ENCODE measurements at places on chromosomes 2 and 18.

- no peak for DNase-seq
Observed at GRCh38 chr2:65293376-65293775, 65.7 kb downstream of the ACTR2 start.

GRCh38 chr2:84938194-84938879, 32.6 kb upstream of the KCMF1 start:
- no peak for DNase-seq

DNA sequence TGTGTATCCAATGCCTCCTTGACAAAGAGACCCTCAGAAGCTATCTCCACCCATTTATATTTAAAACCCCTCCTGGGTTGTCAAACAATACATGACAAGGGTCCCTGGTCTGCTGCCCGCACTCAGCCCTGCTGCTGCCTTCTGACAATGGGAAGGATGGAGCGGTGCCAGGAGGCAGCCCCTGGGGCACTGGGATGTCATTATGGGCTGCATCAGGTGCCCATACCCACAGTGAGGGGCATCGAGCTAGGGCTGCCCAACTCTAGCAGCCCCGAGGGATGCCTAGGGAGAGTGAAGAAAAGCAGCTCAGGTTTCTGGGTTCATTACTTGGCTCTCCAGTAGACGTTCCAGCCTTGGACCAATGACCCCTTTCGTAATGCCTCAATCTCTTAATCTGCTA, 301.7 kb downstream of the ALK start:
- DNase-seq: no peak

DNA sequence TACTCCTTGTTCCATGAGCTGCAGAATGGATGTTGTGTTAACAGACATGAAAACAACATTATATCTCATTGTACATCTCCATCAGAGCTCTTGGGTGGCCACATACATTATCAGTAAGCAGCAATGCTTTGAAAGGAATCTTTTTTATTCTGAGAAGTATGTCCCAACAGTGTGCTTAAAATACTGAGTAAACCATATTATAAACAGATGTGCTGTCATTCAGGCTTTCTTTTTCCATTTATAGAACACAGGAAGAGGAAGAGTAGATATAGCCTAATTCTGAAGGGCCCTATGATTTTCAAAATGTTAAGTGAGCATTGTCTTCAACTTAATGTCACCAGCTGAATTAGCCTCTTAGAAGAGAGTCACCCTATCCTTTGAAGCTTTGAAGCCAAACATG, 44.3 kb upstream of the CABYR start:
- DNase-seq: no peak

DNA sequence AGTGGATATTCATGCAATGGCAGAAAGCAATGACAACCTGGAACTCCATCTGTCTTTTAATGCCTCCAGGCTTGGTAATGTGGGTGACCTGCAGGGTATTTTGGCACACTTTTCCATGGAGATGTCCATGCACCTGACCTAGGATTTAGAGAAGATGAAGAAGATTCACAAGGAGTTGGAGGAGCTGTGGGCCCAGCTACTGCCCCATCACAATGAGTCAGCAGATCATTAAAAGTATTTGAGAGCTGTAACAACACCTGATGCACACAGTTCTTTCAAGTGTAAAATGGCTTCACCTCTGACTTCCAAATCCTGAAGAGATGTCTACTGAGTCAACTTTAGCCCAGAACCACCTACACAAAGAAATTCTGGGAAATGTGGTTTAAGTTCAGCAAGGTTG, 22.1 kb upstream of the OSR1 start:
- DNase-seq: no peak

DNA sequence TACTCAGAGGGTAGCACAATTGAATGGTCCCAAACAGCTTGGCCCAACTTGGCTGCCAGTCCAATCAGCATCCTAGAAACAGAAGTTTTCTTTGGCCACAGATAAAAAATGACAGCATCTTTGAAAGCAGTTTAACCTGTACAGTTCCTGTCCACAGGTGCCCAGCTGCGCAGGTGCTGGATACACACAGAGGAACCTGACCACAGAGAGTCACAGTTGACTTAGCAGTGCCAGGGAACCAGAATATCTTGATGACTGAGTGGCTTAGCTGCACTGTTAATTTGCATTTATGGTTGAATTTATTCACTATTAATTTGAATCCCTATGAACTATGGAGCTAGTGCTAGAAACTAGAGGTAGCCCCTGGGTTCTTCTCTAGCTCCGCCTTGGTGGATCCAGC, 93.7 kb downstream of the TPGS2 start:
- no peak for DNase-seq

GRCh38 chr18:30342675-30343074, 699.9 kb downstream of the DSC3 start:
- DNase-seq: no peak

- no peak for DNase-seq
Observed at GRCh38 chr2:190119257-190119656, 56.7 kb upstream of the MSTN start.

- DNase-seq: peak; percentile 62
Observed at GRCh38 chr2:191869178-191869577, 22.3 kb upstream of the CAVIN2 start.

DNA sequence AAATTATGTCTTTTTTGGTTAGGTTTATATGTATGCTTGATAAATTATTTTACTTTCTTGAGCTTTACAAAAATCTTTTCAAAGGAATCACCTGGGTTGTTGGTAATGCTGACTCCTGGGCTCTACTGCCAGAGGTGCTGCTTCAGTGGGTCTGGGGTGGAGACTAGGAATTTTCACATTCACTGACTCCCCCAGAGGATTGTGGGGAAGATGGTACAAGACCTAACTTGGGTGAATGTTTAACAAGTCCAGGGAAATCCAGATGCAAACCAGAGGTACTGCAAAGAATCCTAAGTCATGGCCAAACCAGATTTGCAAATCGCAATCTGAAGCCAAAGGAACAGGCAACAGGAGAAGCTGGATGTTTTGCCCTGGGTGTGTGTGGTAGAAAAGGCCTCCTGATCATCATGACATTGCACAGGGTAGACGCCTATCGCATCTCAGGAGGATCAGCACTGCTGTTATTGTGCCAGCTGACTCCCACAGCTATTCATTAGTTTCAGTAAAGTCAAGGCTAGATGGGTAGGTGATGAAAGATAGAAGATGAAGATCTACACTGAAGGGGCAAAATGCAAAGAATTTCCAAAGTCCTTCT, 185.2 kb downstream of the BARD1 start:
- DNase-seq: no peak

DNA sequence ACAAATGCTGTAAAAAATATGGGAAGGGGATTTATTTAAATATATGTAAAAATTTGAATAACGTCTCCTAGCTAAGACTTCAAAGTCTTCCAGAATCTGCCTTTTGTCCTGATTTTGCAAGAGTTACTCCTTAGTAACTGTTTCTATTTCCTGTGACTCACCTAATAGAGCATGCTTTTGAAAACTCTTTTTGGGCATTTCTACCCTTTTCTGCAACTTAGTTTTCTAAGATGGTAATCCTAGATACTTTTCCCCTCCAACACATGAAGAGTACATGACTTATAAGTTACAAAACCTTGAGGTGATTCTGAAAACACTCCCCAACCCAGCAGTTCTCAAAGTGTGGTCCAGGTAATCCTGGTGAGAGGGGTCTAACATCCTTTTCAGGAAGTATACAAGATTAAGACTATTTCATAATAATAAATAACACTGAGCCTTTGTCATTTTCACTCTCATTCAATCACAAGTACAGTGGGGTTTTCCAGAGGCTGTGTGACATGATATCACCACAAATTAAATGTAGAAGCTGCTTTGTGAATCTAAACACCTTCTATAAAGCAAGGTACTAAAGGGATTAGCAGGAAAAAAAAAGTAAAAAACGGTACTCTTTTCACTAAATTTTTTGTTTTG, 31.9 kb downstream of the PPP4R3B start:
- no peak for DNase-seq

GRCh38 chr2:6883448-6884122, 6.0 kb downstream of the RSAD2 start:
- DNase-seq: no peak

GRCh38 chr2:108460345-108461037, 11.5 kb downstream of the GCC2 start:
- DNase-seq: no peak

- no peak for DNase-seq
Observed at GRCh38 chr2:235047171-235048160, 95.6 kb downstream of the SH3BP4 start.

DNA sequence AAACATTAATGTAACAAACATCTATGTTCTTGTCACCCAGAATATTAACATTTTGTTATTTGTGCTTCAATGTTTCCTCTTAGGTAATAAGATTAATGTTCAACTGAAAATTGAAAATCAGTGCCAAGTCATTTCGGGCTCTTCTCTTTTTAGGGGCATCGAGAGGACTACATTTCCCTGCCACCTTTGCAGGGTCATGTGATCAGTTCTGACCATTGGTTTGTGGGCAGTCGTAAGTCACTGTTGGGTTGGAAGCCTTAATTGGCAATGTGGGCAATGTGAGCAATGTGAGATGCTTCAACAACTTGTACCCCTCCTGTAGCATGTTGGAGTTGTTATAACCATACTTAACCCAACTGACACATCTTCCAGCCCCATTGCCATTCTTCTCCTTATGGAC, 10.1 kb upstream of the CYRIA start:
- no peak for DNase-seq

GRCh38 chr2:120687210-120687609, 48.5 kb upstream of the GLI2 start:
- DNase-seq: no peak

GRCh38 chr18:9570255-9570654, 44.1 kb downstream of the PPP4R1 start:
- no peak for DNase-seq

DNA sequence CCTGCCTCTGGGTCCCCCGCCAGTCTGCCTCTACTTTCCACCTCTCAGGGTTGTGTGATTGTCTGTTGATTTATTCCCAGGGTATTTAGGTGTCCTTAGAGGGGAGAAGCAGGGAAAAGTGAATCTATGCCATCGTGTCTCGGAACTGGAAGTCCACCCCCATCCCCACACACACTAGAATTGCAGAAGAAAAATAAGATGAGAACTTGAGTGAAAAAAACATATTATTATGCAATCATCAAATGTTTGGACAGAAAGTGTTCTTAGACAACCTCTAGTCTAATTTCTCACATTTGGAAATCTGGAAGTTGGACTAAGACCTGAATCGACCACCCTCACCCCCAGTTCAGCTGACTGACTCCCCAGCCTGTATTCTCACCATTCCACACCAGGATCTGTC, 14.1 kb upstream of the CASP8 start:
- no peak for DNase-seq

DNA sequence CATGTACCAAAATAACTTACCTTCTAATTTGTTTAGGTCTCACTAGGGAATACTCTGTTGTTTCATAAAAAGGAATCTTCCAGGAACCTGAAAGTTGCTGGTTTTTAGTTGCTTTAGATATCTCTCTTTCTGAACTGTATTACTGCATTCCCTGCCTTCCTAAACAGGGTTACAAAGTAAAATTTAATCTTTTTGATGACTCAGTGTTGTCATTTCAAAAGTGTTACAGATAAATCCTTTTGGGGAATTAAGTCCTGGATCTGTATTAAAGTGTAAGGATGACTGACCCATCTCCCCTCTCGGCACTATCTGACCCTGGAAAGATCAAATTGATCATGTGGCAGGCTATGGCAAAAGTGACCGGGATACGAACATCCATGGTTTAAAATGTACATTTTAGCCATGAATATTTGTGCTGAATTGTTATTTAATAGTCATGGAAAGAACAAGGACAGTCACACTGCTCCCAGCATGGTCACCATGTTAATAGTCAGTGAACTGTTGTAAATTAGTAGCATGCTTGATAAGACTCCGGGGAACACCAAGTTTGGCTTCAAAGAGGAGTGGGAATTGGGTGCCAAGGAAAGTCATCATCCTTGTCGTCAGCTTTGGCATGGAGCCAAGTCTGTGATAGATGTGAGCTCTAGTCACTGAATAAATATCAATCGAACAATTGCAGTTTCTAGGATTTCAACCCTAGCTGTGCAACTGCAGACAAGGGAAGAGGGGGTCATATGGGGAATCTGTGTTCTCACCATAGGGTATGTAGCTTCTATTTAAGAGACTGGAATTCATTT, 4.2 kb downstream of the PLEKHA3 start:
- peak; percentile 28 for DNase-seq

GRCh38 chr2:14601156-14601770, 31.3 kb upstream of the LRATD1 start:
- no peak for DNase-seq

DNA sequence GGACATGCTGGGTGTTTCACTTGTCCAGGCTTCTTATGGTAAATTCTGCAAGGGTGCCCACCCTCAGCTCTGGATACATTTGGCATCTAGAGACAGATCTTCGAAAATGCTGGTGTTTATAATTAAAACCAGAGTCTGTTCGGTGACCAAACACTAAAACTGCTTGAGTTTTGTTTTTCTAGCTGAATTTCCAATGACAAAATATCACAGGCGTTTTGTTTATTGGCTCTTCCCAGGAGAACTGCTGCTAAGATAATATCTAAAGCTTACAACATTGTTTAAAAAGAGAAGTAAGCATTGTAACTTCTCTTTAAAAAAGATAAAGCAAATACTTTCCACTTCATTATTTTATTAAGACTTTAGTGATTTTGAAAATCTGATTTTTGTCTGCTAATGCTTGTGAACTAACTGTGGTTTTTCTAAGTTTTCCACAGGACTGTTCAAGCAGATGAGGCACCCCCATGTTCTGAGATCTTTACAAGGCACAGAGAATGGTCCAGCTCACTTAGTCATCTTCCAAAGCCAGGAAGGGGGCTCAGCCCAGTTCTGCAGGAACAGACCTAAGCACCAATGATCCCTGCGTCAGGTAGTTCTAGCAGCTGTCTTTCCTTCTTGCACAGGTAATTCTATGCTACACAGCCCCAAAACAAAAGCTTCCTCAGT, 94.8 kb upstream of the LTBP1 start:
- no peak for DNase-seq

GRCh38 chr2:98172951-98173350, 86.0 kb downstream of the VWA3B start:
- DNase-seq: no peak

GRCh38 chr2:121741450-121741849, 4.8 kb upstream of the NIFK start:
- DNase-seq: no peak

- no peak for DNase-seq
Observed at GRCh38 chr18:34643989-34644388, 66.1 kb upstream of the DTNA start.

- DNase-seq: no peak
Observed at GRCh38 chr2:11546072-11546471, 12.2 kb downstream of the GREB1 start.

DNA sequence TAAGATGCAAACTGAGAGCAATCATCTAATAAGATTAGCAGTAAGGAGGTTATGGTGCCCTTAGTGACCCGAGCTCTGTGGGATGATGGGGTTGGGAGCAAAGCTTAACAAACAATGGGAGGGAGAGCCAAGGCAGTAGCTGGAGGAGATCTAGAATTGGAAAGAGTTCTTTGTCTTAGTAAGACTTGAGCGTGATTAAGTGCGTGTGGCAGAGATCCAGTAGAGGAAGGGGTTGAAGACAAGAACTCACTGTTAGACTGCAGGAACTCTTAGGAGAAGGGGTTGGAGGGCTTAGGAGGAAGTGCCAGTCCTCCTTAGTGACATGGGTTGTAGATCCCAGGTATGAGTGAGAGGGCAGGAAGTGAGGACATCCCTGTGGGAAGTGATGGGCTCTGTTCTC, 184.7 kb downstream of the GFPT1 start:
- DNase-seq: no peak

- DNase-seq: no peak
Observed at GRCh38 chr2:144914113-144914512, 394.2 kb upstream of the ZEB2 start.
